SW480 (cell line): ENCODE measurements at places on chromosomes 4 and X.

GRCh38 chr4:169612871-169613859 lies 782 bp upstream of the NEK1 start:
- DNase-seq: peak; percentile 73

GRCh38 chr4:176526704-176527103 lies 206.9 kb downstream of the SPCS3 start:
- DNase-seq: no peak

- DNase-seq: no peak
Observed at GRCh38 chrX:6225911-6226595, 2.6 kb downstream of the NLGN4X start.

DNA sequence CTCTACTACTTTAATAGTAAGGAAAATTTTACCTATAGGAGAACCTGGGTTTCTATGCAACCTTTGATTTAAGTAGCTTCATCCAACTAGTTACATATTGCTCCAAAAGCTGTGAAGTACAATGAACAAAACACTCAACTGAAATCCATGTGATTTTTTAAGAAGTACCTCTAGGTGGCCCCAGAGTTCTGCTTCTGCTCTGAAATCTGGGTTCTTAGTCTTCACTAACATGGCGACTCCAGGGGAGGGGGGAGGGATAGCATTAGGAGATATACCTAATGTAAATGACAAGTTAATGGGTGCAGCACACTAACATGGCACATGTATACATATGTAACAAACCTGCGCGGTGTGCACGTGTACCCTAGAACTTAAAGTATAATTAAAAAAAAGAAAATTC lies 73.4 kb upstream of the MAGEB2 start:
- peak; percentile 16 for DNase-seq

- no peak for DNase-seq
Observed at GRCh38 chr4:19324184-19324583, 927.5 kb upstream of the SLIT2 start.

GRCh38 chr4:111994392-111994791 lies 150.9 kb upstream of the FAM241A start:
- DNase-seq: no peak

DNA sequence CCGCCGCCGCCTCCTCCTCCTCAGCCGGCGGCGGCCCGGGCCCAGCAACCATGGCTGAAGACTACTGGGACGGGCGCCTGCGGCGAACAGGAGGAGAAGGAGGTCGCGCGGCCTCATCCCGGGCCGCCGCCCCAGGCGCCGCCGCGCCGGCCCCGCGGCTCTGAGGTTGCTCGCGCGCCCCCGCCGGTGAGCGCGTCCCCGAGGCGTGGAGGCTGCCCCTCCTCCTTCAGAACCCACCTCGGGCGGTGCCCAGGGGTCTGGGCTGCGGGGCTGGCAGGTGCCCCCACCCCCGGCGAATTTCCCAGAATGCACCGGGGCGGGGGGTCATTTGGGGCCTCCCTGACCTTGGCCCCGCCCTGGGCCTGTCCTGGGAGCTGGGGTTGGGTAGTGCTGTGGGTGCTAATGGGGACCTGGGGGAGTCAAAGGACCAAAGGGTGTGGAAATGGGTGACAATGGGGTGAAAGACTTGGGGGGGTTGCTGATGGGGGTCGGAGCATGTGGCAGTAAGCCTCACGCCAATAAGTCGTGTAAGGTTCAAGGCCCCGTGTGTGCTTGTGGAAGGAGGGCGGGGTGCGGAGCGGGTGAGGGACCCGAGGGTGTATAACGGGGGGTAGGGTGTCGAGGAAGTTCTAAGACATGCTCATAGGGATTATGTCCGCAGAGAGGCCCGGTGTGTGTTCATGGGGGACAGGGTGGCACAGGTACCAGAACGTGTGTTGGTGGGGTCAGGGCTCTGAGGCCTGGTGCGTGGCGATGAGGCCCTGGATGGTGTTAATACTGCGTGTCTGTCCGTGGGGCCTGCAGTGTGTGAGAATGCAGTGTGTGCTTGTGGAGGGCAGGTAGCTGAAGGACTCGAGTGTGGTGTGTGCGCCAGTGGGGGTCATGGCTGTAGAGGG lies 687 bp downstream of the CDK16 start:
- no peak for DNase-seq

GRCh38 chr4:124890522-124890921 lies 178.0 kb upstream of the ANKRD50 start:
- no peak for DNase-seq

GRCh38 chrX:39158801-39159657 lies 357.8 kb downstream of the MID1IP1 start:
- peak; percentile 49 for DNase-seq

- DNase-seq: peak; percentile 12
Observed at GRCh38 chrX:27964432-27964831, 16.8 kb downstream of the DCAF8L1 start.

- no peak for DNase-seq
Observed at GRCh38 chrX:109299091-109299490, 182.8 kb downstream of the GUCY2F start.

- DNase-seq: no peak
Observed at GRCh38 chr4:139672732-139673131, 7.1 kb downstream of the MGST2 start.

GRCh38 chr4:107366900-107367299 lies 330.8 kb upstream of the DKK2 start:
- no peak for DNase-seq
